ENCODE measurements at places on chromosomes 6 and 20.

GRCh38 chr6:88208726-88209125, 42.6 kb upstream of the CNR1 start:
- DNase-seq = no peak

GRCh38 chr6:7797386-7797785, 71.5 kb downstream of the BMP6 start:
- no peak for DNase-seq

DNA sequence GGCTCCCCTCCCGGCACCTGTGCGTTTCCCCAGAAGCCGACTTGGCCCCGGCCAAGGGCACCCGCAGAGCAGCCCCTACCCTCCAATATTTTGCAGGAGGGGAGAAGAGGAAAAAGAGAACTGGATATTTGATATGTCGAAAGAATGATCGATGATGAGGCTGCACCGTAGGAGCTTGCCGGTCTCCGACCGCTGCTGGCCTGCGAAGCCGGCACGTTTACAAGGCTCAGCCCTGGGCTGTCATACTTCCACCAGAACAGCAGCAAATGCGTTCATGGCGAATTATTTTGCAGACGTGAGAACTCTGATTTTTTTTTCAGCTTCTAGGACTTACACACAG, 296.7 kb downstream of the TFAP2C start:
- DNase-seq = no peak

GRCh38 chr20:61370841-61371303, 118.8 kb downstream of the CDH4 start:
- DNase-seq = no peak

GRCh38 chr6:74280130-74280692, 584.2 kb downstream of the CD109 start:
- DNase-seq = no peak
